ENCODE measurements at places on chromosomes 2 and 18.

- no peak for DNase-seq
These were observed 12.0 kb downstream of the SPAG16 start for GRCh38 chr2:213296270-213296669.

GRCh38 chr2:9952286-9952737 lies 819 bp downstream of the GRHL1 start:
- DNase-seq: no peak

DNA sequence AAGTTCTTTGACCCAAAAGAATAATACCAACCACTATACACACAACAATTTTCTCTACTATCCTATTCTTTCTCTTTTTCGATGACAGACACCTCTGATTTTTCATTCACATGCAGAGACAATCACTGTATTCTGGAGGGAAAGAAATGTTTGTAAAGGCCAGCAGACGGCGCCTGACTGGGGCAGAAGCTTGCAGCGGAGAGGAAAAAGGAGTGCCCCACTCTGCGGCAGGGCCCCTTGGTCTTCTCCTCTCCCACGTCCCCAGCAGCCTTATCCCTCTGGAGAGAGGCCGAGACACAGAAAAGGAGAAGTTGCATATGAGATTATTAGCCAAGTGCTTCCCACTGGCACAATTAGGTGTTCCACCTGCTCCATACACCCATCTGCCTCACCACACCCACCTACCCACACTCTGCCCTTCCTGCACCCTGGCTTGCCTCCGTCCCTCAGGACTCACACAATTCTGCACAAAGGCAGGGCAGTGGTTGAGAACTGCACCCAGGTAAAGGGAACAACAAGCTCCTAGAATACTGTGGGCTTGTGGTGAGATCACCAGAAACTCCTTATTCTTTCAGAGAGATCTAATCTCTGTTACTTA lies 687.3 kb downstream of the NRXN1 start:
- DNase-seq: no peak

DNA sequence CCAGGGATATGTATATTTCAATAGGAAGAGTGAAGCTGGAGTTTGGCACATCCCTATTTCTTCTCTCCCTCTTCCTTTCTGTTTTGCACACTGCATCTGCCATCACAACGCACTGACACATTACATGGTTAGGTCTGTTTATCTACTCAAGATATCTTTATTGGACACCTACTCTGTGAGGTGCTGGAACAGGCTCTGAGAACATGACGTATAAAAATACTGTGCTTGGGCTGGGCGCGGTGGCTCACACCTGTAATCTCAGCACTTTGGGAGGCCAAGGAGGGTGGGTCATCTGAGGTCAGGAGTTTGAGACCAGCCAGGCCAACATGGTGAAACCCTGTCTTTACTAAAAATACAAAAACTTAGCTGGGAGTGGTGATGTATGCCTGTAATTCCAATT lies 653.3 kb downstream of the SLC4A3 start:
- no peak for DNase-seq

DNA sequence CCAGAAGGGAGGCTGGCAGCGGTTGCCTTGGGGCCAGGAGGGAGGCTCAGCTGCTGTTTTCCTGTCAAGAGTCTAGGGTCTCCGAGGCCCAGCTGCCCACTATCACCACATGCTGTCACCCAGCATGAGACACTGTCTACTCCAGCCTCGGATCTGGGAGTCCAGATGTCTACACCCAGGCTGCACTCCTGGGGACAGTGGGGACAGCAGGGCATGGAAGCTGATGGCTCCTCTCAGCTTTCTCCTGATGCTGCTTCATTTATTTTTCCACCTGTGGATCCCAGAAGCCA lies 134.0 kb downstream of the PTGR3 start:
- peak; percentile 1 for DNase-seq

- no peak for DNase-seq
These were observed 149.1 kb upstream of the ARHGAP28 start for GRCh38 chr18:6580401-6580800.

DNA sequence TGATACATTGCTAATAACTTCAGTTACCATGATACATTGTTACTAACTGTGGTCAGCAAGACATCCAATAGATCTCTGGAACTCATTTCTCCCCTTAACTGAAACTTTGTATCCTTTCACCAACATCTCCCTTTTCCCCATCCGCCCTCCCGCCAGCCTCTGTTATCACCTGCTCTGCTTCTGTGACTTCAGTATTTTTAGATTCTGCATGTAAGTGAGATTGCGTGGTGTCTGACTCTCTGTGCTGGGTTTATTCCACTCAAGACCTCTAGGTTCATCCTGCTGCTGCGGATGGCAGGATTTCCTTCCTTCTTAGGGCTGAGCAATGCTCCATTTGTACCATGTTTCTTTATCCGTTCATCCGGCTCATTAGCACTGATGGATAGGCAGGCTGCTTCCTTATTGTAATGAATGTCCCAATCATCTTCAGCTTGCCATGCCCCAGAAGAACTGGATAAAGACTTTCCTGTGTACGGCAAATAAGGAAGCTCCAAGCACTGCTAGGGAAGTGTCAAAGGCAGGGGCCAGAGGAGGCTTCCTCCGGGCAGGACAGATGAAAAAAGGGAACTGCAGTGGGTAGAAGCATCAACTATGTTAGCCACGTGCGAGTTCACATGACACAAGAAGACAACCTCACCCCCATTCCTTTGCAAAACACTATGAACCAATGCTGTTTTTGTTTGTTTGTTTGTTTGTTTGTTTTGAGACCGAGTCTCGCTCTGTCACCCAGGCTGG lies 113.4 kb downstream of the EIPR1 start:
- no peak for DNase-seq

DNA sequence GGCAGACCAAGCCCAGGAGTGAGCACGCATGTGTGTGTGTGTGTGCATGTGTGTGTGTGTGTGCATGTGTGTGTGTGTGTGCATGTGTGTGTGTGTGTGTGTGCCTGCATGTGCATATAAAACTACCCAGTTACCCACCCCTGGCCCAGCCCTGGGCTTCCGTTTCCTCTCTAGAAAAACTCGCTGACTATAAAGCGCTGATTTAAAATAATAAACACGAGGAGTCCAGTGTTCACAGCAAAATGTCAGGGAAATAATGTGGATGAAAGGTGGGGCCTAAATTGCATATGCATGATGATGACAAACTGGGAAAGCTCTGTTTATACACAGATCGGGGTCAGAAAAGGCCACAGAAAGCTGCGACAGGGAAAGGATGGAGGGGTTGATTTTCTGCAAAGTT lies 7.5 kb downstream of the ADCY3 start:
- DNase-seq: no peak

All from activated T-cell treated with anti-CD3 and anti-CD28 coated beads, Interleukin-2, amount 50 U/mL, for 48 hours (primary cell).